ENCODE measurements at places on chromosomes 16 and 17.

- DNase-seq: no peak
Observed at GRCh38 chr16:67199011-67199807, at the start of gene ELMO3. TSS of gene ELMO3 (plus strand) at chr16:67199131. CDS start at chr16:67199327, 196 bp downstream.

GRCh38 chr17:72472106-72472505, 351.3 kb downstream of the SOX9 start:
- no peak for DNase-seq

DNA sequence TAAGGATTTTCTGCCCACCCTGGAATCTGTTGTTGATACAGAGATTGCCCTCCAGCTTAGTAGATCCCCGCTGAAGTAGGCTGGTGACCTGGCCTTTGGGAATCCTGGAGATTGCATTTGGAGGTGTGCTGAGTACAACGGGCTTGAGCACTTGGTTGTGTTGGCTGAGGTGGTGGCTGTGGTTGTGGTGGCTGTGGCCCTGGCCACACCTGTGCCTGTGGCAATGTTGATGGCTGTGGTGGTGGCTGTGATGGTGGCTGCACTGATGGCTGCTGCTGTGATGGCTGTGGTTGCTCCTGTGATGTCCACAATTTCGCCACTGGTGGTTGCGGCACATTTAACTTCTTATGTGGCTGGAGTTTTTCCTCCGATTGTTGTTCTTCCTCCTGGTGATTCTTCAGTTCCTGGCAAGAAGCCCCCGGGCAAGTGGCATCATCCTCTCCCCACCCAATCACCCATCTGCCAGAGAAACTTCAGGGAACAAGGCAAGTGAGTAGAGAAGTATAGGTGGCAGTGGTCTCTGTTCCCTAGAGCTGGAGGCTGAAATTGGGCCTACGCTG, 4.2 kb downstream of the CCDC200 start:
- no peak for DNase-seq

DNA sequence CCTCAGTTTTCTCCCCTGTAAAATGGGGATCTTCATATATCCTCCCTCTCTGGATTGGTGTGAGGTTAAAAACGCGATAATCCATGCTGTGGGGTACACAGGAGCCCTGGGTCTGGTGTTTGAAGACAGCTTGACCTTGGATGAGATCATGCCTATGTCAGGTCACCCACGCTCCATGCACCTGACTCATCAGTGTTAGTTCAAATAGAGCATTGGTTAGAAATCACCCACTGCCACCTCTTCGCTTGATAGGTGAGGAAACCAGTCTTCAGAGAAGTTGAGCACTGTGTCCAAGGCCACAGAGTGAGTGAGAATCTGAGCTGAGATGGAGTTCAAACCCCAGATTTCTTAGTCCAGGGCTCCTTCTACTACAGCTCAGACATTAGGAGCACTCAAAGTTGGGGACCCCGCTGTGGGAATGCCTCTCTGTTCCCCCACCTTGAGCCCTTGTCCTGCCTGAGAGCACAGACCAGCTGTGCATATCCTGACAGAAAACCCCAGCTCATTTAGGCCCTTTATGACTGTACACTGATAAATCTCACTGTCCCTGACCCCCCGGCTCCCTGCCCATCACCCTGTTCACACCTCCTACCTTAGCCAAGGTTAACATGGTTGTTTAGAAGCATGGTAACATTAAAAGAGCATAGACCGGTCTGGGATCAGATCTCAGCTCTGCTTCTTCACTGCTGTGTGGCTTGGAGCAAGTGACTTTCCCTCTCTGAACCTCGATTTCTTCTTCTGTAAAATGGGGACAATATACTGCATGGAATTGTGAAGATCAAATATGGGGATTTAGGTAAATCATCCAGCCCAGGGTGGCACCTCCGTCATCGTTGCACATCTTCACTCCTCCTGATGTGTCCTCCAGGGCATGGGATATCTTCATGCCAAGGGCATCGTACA, 22.4 kb upstream of the LGALS9 start:
- DNase-seq: no peak

- DNase-seq: no peak
Observed at GRCh38 chr17:3870871-3871306, 22.0 kb downstream of the CAMKK1 start.

GRCh38 chr16:60279061-60279665, 1545.0 kb upstream of the GOT2 start:
- no peak for DNase-seq

DNA sequence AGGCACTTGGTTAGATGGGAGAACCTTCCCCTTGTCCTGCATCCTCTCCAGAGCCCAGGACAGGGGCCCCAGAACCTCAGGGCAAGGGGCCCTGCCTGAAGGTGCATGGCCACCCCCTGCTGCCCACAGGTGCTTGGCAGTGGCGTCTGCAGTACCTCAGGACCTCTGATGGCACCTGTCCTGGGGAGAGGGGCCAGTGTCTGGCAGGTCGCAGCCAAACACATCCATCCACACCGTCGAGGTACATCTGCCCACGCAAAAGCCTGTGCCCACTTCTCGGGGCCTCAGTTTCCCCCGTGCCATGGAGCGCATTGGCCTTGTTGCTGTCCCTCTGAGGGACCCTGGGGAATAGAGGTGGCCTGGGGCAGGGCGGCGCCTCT, 9.3 kb downstream of the MAP2K3 start:
- no peak for DNase-seq

DNA sequence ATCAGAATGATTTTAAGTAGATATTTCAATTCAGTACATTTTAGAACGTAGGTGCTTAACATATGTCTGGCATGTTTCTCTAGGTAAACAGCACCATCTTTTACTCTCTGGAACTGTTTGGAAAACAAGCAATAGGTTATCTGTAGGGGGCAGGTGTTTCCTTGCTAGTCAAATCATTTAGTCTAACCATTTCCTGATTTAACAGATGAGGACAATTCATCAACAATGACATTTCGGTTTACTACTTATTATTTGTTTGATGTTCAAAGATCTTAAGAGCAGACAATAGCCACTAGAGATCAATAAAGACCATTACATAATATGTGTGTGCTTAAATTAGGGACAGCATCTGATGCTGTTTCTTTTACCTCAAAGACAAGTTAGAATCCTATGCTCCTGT, 173.1 kb downstream of the CEP112 start:
- no peak for DNase-seq

- DNase-seq: no peak
Observed at GRCh38 chr17:37086948-37087347, 138.2 kb downstream of the AATF start.

DNA sequence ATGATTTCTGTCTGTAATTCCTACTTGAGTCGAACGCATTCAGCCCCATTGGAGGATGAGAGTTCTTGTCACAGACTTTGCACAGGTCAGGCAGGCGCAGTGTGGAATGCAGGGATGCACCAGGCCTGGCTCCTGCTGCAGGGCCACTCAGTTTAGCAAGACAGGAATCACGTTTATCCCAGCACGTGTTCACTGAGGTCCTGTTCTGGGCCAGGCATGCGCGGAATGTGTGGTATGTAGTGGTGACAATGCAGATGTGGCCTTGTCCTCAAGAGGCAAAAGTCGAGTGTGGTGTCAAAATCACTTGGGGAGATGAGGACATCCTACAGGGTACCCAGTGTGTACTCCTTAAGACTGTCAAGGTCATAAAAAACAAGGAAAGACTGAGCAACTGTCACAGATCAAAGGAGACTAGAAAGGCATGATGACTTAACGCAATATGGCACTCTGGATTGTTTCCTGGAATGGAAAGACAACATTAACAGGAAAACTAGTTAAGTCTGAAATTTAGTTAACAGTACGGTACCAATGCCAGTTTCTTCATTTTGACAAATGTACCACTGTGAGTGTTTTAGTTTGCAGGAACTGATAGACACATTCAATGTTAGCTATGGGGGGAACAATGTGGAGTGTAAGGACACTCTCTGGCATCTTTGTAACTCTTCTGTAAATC, 121.5 kb upstream of the ADAMTS18 start:
- DNase-seq: no peak

GRCh38 chr17:41413353-41413957, 10.9 kb downstream of the KRT37 start:
- DNase-seq: no peak

GRCh38 chr16:66370786-66371684, 4.5 kb downstream of the CDH5 start:
- DNase-seq: no peak

- no peak for DNase-seq
Observed at GRCh38 chr16:49816875-49817274, 39.0 kb downstream of the ZNF423 start.

GRCh38 chr17:62703261-62703775, 75.8 kb downstream of the MRC2 start:
- no peak for DNase-seq

DNA sequence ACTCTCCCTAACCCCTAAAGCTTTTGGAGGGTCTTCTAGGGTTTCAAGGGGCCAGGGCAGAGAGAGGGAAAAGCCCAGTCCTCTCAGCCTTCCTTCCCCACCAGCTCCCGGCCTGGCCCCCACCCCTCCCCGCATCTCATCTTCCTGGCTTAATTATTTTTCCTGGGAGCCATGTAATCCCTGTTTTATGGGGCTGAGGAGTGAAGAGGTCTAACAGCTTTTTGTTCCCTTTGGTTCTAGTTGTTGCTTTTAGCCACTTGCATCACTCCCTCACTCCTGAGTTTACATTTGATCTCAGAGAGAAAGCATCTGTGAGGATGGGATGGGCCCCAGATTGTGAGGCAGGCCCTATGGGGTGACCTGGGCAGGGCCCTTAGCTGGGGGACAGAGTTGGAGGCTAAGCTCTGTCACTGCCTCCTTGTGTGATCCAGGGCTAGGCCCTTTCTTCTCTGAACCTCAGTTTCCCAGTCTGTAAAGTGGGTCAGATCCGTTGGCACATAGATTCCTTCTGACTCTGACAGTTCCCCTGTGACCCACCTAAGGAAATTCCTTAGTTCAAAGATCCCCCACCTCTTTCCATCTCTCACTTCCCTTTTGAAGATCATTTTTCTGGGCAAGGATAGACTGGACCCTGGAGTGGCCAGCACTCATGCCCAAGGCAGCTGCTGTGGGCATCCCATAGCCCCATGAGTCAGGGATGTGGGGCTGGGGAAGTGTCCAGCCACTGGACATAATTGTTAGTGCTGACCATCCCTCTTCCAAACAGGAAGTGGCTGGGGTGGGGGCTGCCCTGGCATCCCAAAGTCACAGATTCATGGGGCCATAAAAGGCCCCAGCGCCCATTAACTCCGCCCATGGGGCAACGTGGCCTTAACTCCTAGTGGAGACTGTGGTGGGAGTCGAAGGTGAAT, 20.1 kb downstream of the UNC119 start:
- no peak for DNase-seq

GRCh38 chr17:59485946-59486345, 79.5 kb upstream of the DHX40 start:
- DNase-seq: no peak

GRCh38 chr17:76530095-76530723, 7.3 kb downstream of the CYGB start:
- DNase-seq: no peak

DNA sequence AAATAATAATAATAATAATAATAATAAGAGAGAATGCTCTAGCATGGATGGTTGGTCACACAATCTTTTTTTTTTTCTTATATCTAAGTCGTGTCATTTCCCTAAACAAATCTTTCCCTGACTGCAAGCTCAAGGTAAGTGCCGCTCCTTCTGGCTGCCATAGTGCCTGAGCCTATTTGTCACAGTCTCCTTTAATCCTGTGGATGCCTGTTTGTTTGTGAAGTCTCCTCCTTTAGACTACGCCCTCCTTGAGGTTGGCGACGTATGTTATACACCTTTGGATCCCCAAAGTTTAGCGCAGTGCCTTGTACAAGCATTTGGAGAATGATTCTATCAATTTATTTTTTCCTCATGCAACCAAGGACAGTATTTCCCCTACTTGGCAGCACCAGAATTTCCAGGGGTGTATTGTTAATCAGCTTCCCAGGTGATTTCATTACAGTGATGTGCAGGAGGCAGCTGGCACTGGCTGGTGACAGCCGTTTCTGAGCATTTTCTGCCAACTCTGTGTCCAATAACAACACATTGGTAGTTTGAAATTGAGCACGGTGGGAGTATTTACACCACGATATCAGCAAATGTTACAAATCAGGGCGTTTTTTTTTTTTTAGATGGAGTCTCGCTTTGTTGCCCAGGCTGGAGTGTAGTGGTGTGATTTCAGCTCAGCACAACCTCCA, 26.6 kb downstream of the TMEM238L start:
- no peak for DNase-seq

- DNase-seq: no peak
Observed at GRCh38 chr17:42284024-42284369, 4.3 kb upstream of the STAT5A start.

GRCh38 chr17:35726953-35727460, 4.4 kb upstream of the RASL10B start:
- DNase-seq: no peak

- DNase-seq: no peak
Observed at GRCh38 chr17:43442711-43443110, 41.1 kb upstream of the DHX8 start.

GRCh38 chr16:1784977-1785845, 2.5 kb downstream of the NUBP2 start:
- no peak for DNase-seq

- DNase-seq: no peak
Observed at GRCh38 chr17:78946131-78946530, 20.9 kb upstream of the TIMP2 start.

- DNase-seq: no peak
Observed at GRCh38 chr16:3992297-3993051, 112.0 kb upstream of the CREBBP start.

GRCh38 chr17:77505181-77505639, 364.4 kb downstream of the SEC14L1 start:
- DNase-seq: no peak

- peak; percentile 69 for DNase-seq
Observed at GRCh38 chr16:22077700-22078313, 14.5 kb upstream of the VWA3A start.

GRCh38 chr16:19354371-19354770, 63.3 kb upstream of the TMC5 start:
- DNase-seq: no peak

- no peak for DNase-seq
Observed at GRCh38 chr16:3625911-3626732, 14.7 kb upstream of the SLX4 start.

DNA sequence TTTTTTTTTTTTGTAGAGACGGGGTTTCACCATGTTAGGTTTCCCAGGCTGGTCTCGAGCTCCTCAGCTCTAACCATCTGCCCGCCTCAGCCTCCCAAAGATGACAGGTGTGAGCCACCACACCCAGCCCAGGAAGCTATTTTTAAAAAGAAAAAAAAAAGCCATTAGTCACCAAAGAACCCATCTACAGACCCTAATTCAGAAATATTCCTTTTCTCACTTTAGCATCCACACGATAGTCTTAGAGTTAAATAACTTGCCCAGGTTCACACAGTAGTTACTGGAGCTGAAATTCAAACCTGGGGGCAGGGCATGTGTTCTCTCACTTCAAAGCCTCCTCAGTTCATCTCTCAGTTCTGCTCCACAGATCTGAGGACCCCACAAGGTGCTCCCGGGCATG, 70.3 kb upstream of the NOL11 start:
- no peak for DNase-seq

Data from stimulated activated CD4-positive, alpha-beta T cell treated with anti-CD3 and anti-CD28 coated beads, Interleukin-12 subunit alpha, Interleukin-12 subunit beta, amount 100 ng/mL, for 4 hours (primary cell).